ENCODE measurements at places on chromosomes 2 and 18. TPM values are rescaled to one million over a fixed set of nuclear protein-coding genes. Genes with fewer than 3 reads are reported as not detected.

GRCh38 chr18:8696749-8697211, 8.6 kb upstream of the MTCL1 start:
- no peak overlapping the region for H3K27ac ChIP-seq
- no peaks in the 10 kb centered on the region for H3K4me1 ChIP-seq
- H3K27me3 ChIP-seq, result no peaks in the 10 kb centered on the region
- no peaks in the 10 kb centered on the region for H3K36me3 ChIP-seq
- no peak overlapping the region for H3K4me3 ChIP-seq

HRH4 gene
- not detected for total RNA-seq

DNA sequence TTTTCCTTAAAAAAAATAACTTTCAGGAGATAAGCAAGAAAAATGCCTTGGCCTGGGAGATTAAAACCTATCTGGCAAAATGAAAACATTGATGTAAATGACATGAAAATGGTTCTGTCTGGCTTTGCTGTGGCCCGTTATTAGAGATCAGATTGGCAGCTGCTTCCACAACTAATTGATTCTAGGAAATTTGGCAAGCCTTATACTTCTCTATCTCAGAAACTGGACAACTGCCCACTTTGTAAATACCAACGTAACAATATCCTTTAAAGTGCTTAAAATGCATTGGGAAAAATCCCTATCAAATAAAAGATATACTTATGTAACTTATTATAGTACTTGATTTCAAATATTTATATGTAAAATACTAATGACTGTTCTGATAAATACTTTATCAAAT, 14.2 kb upstream of the SKA1 start:
- no peaks in the 10 kb centered on the region for H3K36me3 ChIP-seq

C2orf66 gene
- not detected for total RNA-seq

RSAD2 gene
- not detected for total RNA-seq

ANKRD30B gene
- total RNA-seq, result not detected

GRCh38 chr18:38606841-38607240, 1041.2 kb upstream of the CELF4 start:
- H3K27me3 ChIP-seq, result no peaks in the 10 kb centered on the region
- H3K36me3 ChIP-seq, result no peaks in the 10 kb centered on the region
- H3K4me1 ChIP-seq, result no peaks in the 10 kb centered on the region
- no peak overlapping the region for H3K4me3 ChIP-seq

Measured in suprapubic skin (tissue), 4 donors.